HuH-7 (cell line): ENCODE measurements at places on chromosomes 6 and 20.

DNA sequence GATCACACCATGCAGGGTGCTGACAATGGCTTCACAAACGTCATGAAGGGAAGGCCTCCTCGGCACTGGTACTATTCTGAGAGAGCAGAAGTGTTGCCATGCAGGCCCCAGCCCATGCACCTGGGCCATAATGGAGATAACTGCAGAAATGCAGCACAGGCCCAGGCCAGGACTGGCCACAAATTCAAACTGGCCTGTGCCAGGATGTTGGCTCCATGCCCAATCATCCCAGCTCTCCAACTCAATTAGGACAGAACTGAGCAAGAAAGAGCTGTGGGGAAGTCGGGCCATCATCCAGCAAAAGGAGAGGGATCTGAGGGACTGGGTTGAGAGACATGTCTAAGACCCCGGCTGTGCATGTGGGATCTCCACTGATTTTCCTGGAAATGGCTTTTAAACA lies 48.9 kb upstream of the SYNDIG1 start:
- no peak for DNase-seq

DNA sequence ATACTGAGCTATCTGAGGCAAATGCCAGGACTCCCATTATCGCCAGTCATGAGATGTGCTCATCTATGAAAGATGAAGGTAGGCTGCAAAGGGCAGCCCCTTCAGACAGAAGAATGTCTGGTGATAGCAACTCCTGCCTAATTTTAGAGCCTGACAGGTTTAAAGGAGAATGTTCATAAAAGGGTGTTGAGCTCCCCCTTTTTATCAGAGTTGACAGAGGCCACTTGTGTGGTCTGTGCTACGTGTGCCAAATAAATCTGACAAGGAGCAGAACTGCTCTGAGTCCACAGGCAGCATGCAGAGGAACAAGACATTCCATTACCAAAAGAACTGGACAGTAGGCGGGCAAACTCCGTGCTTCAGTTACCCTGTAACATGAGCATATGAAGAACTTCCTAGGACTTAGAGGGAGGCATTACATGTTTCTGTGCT lies 101.8 kb downstream of the PREP start:
- DNase-seq = no peak

GRCh38 chr20:62844182-62844581 lies 17.4 kb downstream of the TCFL5 start:
- DNase-seq = no peak

- DNase-seq = peak; percentile 95
Measured at GRCh38 chr20:45311589-45312211, 3.6 kb upstream of the MATN4 start.

GRCh38 chr20:24664266-24664986 lies 195.0 kb downstream of the SYNDIG1 start:
- no peak for DNase-seq

DNA sequence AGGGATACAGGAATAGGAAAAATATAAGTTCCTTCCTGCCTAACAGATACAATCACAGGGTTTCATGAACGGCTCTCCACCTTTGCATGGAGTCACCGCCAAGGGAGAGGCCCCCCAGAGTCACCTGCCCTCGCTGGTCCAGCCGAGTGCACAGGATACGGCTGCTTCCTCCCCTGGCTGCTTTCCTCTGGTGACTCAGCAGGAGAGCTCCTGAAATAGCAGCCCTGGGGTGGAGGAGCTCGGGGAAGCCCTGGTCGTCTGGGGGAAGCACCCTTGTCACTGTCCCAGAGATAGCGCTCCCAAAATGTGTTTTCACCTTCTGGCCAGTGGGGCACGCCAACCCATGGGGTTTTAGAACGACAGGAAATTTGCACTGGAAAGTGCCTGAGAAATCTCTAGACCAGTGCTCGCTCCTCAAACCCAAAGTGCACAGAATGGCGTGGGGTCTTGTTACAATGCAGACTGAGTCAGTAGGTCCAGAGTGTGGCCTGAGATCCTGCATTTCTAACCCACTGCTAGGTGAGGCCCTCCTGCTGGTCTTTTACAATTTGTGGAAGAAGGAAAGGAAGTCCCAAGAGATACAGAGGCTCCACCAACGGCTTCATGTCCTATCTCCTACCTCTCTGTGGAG lies 35.9 kb upstream of the FAM50B start:
- no peak for DNase-seq

DNA sequence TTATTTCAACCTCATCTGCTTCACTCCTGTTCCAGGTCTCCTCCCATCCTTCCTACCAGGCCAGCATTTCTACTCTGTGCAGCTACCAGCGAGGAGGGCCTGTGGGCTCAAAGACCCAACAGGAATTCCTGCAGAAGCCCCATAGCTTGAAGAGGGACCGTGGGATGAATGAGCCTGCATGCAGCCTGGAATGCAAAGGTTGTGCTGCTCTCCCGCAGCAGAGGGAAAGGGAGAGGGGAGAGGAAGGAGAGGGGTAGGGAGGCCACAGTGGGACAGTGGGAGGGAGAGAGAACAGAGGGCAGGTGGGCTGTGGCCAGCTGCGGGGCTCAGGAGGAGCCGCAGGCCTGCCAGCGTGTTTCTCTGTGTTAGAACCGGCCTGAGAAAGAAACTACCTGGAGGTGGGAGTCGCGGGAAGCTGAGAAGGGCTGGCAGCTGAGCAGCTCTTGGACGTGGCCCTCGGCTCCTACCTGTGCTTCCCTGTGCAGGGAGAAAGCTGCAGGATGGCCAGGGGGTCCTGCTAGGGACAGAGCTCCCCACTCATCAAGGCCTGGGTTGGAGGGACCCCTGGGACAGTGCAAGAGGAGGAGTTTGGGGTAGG lies 66.1 kb upstream of the MLN start:
- no peak for DNase-seq

DNA sequence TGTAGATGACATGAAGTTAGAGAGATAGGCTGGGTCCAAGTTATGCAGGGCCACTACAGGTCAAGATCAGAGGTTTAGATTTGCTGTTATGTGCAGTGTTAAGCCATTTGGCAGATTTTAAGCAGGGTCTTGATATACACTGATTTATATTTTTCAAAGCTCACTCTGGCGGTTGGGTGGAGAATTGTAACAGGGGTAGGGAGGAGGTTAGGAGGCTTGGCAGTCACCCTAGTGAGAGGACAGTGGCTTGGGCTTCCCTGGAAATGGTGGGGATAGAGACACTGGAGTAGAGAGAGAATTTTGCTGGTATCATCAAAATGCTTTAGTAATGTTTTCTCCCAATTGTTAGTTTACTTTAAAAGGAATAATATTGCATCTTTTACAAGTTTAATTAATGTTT lies 149.5 kb upstream of the SUPT3H start:
- DNase-seq = no peak

GRCh38 chr6:167826896-167827582 lies at the start of gene AFDN:
Gene AFDN (plus strand): TSS chr6:167826911. CDS start chr6:167827133, 222 bp downstream.
- peak; percentile 63 for DNase-seq

DNA sequence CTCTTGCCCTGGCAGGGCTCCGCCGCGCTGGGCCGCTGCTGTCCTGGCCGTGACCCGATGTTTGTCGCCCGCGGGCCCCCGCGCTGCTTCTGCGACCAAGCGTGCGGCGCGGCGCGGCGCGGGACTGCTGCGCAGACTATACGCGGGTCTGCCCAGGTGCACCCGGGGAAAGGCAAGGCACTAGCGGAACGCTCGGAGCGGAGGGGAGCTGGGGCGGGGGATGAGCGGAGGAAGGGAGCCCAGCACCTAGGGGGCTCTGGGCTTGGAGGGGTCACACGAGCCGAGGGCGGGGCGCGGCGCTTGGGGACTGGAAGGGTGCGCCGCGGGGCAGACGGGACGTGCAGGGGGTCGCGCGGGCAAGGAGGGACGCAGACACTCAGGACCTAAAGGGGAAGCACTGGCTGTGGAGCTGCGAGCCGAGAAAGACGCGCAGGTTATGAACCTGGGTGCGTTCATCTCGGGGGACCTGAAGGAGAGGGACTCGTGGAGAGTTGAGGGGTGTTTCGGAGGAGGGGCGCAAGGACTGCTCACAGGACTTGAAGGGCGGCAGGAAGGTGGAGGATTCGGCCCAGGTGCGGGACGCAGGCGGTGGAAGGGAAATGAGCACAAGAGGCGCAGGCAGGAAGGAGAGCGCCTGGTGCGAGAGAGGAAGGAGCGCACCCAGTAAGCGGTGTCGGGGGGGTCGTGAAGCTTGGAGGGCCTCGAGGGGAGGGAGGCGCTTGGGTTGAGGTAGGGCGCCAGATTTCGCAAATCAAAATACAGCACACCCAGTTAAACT lies 40.8 kb upstream of the ZNFX1 start:
- DNase-seq = no peak

DNA sequence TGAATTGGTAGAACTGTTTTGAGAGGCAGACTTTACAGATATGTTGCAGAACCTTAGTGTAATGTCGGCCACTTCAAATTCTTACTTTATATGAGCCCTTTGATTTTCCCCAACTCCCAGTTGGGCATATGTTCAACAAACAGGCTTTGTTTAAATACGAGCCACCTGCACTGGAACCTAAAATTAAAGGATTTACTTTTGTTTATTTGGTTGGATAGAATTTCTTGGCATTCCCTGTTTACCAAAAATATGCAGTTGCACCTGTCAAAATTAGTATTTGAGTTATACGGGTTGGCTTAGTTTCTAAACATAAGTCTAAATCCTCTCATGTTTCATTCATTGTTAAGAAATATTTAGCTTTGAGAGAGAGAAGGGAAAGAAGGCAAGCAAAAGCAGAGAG lies 2.4 kb upstream of the GLYATL3 start:
- DNase-seq = no peak

GRCh38 chr6:37882724-37883413 lies 63.3 kb downstream of the ZFAND3 start:
- DNase-seq = no peak

DNA sequence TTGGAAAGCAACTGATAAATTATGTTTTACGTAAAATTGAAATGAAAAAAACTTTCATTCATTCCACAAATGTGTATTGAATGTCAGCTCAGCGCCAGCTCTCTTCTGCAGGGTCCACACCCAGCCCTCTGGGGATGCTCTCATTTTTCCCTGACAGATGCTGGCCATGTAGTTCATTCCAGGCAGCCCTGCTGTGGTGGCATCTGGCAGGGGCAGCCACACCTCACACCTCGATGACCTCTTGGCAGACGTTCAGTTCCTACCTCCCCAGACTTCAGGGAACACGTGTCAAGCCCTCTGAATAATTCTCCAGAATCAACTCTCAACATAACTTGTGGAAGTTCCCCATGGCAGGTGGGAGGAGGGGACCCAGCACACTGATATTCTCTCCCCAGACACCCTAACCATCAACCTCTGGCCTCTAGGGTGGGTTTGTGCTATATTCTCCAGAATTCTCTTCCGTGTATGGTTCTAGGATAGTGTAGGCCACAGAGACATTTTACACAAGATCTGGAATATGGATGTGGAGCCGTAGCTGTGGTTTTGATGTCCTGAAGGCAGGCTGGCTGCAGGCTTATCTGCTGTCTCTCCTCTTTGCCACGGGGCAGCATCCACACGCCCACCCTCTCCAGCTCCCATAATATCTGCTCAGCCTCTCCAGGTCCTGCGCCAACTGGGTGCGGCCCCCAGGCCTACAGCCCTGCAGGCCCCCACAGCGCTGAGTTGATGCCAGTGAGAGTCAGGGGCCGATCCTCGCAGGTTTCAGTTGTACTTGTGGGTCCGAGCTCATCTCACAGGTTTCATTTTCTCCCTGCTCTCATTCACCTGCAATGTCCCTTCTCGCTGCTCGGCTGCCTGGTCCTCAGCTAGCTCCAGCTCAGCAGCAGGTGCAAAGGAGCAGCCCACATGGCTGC lies 175.8 kb upstream of the ARID1B start:
- no peak for DNase-seq
